Activated T-helper 1 cell treated with anti-CD3 and anti-CD28 coated beads, Interleukin-12 subunit alpha, Interleukin-12 subunit beta, Interleukin-2, Interleukin-4 antibody, amounts not matched to agents 30 ng/mL and 10 ng/mL and 1 ng/mL, durations not matched to agents 14 hours and 24 hours and 36 hours (primary cell): ENCODE measurements at places on chromosomes 16 and 17.

GRCh38 chr17:75087558-75088453 is at the start of gene SLC16A5:
Gene SLC16A5, plus strand, starts transcription at chr17:75087954. Its CDS starts 5,683 bp downstream, at chr17:75093637.
- peak; percentile 49 for DNase-seq

- no peak for DNase-seq
These were observed 5.6 kb downstream of the P2RX1 start for GRCh38 chr17:3910420-3911270.

- DNase-seq: no peak
These were observed 17.2 kb downstream of the RSL1D1 start for GRCh38 chr16:11833951-11834695.

DNA sequence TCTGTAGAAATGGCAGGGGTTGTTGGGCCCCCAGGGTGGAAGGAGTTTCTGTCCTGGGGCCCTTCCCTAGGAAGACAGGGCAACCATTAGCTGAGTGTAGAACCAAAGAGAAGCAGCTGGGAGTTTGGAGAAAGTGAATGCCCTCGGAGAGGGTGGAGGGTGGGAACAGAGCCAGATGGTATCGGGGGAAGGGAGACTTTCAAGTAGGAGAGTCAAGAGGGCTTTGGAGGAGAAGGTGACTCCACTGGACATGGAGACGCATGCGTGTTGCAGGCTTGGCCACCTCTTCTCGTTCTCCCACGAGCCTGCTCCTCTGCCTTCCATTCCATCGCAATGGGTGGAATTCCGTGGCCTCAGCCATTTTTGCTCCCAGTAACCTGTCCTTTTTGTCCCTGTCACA is 19.4 kb downstream of the SLC47A1 start:
- no peak for DNase-seq

GRCh38 chr17:61129267-61130254 is 270.1 kb upstream of the TBX2 start:
- DNase-seq: no peak

DNA sequence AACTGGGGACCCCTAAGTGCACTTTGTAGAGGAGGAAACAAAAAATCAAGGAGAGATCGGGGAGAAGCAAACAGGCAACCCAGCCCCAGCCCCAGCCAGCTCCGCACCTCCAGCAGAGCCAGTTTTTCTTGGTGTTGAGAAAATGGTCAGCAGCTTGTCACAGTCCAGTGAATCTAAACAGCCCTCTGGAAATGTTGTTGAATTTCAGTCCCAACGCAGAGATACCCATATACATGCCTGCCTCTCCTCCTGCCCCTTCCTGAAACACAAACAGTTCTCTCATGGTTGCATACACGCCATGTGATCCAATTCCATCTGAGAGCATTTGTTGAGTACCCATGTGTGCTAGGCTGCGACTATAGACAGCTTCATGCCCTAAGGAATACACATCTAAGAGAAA is 42.4 kb upstream of the LHX1 start:
- no peak for DNase-seq

- peak; percentile 47 for DNase-seq
These were observed at the start of gene CALB2 for GRCh38 chr16:71358464-71358998. Gene CALB2, plus strand, starts transcription at chr16:71358723. Its CDS starts 70 bp downstream, at chr16:71358793.

DNA sequence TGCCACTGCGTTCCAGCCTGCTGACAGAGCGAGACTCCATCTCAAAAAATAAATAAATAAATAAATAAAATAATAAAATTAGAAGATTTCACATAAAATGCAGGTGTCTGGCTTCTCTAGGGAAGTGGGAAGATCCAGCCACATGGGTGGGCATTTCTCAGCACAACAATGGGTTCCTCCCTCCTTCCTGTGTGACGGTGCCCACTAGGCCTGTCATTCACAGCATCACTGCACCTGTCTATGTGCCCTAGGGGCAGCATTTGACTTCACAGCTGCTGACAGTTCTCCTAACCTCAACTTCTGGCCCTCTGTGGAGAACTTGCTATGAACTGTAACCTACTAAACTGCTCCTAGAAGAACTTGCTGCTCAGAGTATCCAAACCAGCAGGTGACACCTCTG is 3.0 kb downstream of the ABHD15 start:
- DNase-seq: no peak

DNA sequence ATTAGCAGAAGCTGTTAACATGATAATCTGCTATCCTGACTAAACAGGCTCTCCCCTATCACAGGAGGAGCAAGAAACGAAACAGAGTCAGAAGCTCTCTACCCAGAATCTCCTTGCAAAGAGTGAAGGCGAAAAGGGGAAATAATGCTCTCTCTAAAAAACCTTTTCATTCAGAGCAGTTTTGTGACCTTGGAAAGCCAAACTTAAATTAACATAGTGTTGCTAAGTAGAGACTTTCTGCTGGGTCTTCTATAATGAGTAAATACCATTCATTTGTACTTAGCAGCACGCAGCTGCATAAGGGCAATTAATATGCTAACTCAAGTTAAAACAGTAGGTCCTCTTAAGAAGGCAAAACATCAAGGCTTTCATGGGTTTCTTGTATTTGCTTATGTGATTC is 101.7 kb upstream of the GPR139 start:
- no peak for DNase-seq

- no peak for DNase-seq
These were observed 20.9 kb downstream of the MAP1LC3B start for GRCh38 chr16:87412996-87413421.

DNA sequence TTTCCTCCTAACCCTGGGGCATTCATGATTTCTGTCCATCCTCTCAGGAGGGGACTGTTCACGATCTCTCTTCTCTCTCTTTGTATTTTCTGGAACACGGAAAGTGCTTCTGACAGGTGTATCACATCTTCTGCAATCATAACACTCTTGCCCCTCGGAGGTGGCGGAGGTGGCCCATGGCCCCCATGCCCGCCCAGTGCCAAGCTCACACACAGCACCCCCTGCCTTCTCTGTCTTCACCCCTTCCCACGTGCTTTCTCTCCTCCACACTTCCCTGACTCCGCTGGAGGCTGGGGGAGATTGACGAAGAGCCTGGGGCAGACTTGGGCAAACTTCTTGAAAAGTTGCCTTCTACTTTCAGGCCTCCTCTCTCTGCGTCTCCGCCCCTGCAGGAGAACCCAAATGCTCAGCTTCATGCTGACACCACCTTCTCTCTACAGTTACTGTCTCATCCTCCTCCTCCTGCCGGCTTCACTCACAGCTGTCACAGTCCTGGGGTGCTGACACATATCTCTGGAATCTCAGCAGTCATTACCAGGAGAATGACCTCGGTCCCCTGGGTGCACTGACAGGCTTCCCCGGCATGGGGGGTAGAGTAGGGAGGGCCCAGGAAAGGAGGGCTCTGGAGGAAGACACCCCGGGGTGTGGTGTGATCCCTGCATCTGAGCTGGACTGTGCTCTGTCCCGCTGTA is 127.1 kb downstream of the ENGASE start:
- no peak for DNase-seq

- DNase-seq: no peak
These were observed 10.6 kb downstream of the ZNF668 start for GRCh38 chr16:31063495-31063842.

DNA sequence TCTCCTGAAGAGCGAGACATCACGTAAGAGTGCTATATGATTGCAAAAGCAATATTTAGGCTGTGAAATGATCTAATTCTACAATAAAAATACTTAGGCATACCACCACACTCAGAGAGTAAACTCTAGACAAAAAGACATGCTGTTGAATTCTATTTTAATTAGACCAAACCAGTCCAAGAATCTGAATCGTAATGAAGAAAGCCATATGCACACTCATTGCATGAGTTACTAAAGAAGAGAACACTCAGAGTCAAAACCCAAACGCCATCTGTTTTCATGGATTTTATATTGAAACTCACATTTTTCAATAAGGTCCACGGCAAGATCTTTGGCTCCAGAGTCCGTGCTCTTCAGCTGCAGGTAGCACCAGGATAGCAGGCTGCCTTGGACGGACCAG is 65.2 kb downstream of the ZZEF1 start:
- DNase-seq: no peak

DNA sequence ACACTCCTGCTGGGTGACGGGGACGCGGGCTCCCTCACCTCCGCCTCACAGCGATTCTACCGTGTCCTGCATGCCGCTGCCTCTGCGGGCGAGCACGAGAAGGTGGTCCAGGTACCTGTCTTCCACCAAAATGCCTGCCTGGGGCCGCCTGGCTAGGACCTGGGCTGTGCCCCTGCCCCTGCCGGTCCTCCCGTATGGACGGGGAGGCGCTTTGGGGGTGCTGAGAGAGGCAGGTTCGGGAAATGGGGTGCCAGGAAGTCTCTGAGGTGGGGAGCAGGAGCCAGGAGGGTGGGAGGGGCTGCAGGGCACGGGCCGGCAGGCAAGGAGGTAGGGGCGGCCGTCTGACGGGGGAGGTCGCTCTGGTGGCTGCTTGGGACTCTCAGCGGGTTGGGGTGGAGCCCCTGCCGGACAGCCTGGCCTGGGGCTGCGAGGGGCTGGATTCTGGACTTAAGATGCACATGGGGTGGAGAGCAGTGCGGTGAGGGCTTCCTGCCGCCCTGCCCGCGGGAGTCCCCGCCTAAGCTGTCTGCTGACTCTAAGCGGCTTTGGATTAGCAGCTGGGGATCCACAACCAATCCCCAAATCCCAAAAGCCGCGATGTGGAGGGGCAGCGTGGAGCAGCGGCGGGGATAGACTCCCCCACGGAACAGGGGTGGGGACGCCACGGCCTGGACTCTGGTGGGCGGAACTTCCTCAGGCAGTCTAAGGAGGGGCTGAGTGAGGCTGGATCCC is 5.8 kb downstream of the CHTF18 start:
- DNase-seq: no peak

DNA sequence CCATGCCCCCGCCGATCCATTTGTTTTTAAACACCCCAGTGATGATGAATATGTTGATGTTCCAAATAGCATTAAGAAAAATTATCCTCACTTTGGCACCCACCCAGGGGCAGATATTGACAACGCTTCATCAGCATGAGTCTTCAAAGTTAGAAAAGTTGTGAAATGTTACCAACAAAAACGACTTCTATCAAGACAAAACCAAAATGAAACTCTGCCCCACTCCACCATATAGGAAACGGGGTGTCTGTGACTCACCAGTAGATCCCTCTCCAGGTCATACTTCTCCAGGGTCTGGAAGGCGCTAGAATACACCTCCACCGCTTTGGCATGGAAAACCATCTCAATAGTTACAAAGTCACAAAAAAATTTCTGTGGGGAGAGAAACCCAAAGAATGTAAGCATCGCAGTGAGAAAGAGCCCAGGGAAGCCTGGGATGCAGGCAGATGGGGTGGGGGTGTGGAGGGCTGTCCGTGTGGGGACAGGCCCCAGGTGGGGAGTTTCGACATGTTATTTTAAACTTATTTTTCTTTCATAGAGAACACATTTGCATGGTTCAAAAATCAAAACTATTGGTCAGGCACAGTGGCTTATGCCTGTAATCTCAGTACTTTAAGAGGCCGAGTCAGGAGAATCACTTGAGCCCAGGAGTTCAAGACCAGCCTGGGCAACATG is 10.2 kb downstream of the CIBAR2 start:
- DNase-seq: no peak

- DNase-seq: no peak
These were observed 112.8 kb downstream of the CLEC16A start for GRCh38 chr16:11056993-11057649.
